ENCODE measurements at places on chromosomes 4 and X. TPM values are rescaled to one million over a fixed set of nuclear protein-coding genes. Genes with fewer than 3 reads are reported as not detected.
A peak's percentile ranks its signal among the peaks of the same experiment; 100 is the strongest.

The SHROOM2 gene
- total RNA-seq: 1.3 TPM

The PLS3 gene
- 99.9 TPM for total RNA-seq

The THOC2 gene
- 87.1 TPM for total RNA-seq

The MAGEC2 gene
- not detected for total RNA-seq

The VCX2 gene
- total RNA-seq: not detected

- H3K4me1 ChIP-seq: peaks cover 59% of the 10 kb centered on the region
- H3K4me3 ChIP-seq: peak overlapping the region; percentile 79
- peak overlapping the region; percentile 85 for H3K27ac ChIP-seq
These were observed 961 bp upstream of the NOCT start for GRCh38 chr4:139014371-139015268.

- no peak overlapping the region for H3K27ac ChIP-seq
- DNase-seq: no peak
- no peaks in the 10 kb centered on the region for H3K36me3 ChIP-seq
- no peaks in the 10 kb centered on the region for H3K4me1 ChIP-seq
These were observed 62.5 kb upstream of the GPR174 start for GRCh38 chrX:79081895-79082512.

Data from HepG2 (cell line).